ENCODE measurements at places on chromosomes 3 and 15.

DNA sequence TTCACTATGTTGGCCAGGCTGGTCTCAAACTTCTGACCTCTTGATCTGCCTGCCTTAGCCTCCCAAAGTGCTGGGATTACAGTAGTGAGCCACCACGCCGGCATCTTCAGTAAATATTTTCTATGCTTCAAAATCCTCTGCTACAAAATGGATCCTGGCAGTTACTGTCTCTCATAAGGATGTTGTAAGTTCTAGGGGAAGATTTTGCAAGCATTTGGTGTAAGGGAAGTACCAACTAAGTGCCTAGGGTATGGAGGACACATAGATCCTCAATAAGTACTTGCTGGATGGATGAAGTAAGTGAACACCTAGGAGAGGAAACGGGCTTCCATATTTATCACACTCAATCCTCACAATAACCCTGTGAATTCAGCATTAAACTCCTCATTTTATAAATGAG, 6.6 kb downstream of the TM4SF4 start:
- no peak for DNase-seq

DNA sequence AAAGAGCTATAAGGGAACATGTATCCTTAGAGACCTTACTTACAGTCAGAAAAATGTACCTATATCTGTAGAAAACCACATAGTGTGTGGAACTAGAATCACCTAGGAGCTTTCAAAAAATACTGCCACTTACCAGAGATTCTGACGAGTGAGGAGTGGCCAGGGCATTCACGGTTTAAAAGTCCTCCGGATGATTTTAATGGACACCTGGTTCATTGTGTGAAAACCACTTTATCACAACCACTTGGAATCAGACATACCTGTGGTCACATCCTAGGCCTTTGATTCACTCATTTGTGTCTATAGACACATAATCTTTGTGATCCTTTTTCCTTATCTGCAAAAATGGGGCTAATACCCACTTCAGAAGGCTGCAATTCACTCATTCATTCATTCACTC, 159.8 kb downstream of the MBNL1 start:
- DNase-seq: no peak

GRCh38 chr3:71132995-71133730, 450.4 kb downstream of the FOXP1 start:
- DNase-seq: no peak

DNA sequence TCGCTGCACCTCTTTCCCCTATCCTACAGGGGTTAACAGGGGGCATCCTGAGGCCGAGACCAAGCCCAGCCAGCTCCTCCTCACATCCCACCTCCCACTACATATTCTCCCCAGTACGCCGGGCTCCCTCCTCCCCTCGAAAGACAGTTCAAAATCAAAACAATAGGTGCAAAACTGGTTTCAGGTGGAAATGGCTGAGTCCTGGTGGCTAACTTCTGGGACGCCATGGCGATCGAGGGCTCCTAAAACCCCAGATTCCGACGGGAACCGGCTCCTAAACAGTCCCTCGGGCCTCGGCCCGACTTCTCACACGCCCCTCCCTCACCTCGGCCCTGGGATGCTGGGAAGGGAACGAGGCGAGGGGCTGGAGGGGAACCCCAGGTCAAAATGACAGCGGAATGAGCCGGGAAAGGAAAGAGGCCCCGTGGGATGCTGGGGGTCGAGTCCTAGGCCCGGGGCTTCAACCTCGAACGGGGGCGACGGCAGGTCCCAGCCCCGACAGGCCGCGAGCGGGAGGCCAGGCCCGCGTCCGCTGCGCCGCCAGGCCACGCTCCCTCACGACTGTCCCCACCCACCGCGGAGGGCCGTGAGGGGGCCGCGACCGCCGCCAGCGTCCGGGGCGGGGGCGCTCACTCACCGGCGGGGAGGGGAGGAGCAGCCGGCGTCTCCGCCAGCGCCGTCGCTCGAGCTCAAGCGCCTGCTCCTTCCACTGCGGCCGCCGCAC, 492 bp downstream of the TMCC1 start:
- peak; percentile 55 for DNase-seq

DNA sequence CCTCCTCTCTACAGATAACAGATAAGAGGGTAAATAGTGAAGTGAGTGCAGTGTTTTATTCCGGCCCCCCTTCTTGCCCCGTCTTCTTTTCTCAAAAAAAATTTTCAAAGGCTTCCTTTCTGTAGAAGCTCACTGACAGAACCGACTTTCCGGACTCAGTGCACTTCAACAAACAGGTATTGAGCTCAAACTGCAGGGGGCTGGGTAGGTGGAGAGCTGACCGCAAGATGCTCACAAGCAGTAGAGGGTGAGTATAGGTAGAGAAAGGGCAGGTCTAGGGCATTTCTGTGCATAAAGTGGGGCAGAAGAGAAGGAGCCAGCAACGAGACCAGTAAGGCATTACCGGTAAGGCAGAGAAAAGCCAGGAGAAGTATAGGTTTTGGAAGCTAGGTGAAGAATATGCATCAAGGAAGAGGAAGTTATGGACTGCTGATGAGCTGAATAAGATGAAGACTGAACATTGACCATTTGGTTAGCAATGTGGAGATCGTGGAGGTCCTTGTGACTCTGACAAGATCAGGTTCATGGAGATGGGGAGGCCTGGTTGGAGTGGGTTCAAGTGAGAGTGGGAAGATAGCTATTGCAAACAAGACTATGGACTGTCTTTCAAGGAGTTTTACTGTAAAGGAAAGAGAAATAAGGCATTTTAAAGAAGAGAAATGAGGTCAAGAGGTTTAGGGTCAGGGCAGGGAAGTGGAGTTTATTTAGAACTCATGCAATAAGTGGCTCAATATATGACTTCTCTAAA, 97.4 kb downstream of the ST6GAL1 start:
- no peak for DNase-seq

GRCh38 chr3:133939463-133939835, 43.8 kb upstream of the RAB6B start:
- no peak for DNase-seq

DNA sequence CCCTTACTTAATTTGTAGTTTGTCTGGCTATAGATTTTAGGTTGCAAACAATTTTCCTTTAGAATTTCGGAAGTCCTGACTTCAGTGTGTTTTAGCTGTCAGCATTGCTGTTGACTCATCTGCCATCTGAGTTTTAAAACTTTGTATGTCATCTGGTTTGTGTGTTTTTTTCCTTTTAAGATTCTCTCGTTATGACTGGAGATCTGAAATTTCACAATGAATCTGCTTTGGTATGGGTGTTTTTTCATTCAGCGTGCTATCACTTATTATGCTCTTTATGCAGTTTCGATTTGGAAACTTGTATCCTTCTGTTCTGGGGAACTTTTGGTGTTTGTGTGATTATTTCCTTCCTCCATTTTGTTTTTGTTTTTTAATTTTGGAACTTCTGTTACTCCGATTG, 53.7 kb upstream of the ZNF280D start:
- no peak for DNase-seq

DNA sequence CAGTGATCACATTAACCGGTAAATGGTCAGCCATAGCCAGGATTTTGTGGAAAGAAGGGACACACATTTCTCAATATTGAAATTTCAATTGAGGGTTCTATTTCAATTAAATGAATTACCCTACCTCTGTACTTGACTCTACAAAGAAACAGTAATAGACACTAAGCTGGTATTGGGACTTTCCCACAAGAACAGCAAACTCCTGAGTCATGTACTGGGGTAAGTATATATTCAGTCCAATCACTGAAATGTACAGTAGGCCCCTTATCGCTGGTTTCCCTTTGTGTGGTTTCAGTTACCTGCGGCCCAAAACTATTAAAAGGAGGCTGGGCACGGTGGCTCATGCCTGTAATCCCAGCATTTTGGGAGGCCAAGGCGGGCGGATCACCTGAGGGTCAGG, 17.6 kb downstream of the ASB14 start:
- DNase-seq: no peak

GRCh38 chr15:72911626-72912025, 128.1 kb upstream of the ADPGK start:
- no peak for DNase-seq

- no peak for DNase-seq
Observed at GRCh38 chr3:64549869-64550268, 137.9 kb downstream of the ADAMTS9 start.

- DNase-seq: peak; percentile 48
Observed at GRCh38 chr3:5012367-5012766, 33.1 kb downstream of the BHLHE40 start.

- no peak for DNase-seq
Observed at GRCh38 chr3:13274125-13274524, 146.0 kb downstream of the NUP210 start.

All from Kasumi-1 (cell line).